ENCODE measurements at places on chromosomes 5 and 9. TPM values are rescaled to one million over a fixed set of nuclear protein-coding genes. Genes with fewer than 3 reads are reported as not detected.

GRCh38 chr9:120443489-120443888 lies 136.5 kb downstream of the CDK5RAP2 start:
- no peak for DNase-seq

DNA sequence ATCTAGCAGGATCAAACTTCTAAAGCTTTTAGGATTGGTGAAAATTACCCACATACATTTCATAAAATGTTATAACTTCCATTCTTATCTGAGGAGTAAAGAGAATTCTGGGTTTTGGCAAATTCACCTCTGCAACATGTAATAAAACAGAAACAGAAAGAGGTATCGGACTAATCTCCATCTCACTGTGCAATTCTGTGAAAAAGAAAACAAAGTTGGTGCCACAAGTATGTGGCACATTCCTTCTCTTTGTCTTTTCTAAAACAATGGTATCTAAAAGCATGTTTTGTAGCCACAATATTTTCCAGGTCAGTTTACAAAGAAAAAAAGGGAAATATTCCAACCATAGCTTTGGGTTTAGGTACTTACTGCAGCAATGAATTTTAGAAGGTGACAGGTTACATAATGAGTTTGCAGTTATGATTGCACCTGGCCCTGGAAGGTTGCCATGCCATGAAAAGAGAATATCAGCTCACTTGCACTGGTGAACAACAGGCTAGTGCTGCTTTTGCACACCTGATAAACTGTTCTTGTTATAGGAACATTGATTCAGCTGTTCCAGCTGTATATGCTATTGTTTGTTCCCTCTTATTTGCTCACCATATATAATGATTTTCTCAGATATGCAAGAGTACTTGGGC lies 491.3 kb upstream of the MEF2C start:
- DNase-seq: no peak

DNA sequence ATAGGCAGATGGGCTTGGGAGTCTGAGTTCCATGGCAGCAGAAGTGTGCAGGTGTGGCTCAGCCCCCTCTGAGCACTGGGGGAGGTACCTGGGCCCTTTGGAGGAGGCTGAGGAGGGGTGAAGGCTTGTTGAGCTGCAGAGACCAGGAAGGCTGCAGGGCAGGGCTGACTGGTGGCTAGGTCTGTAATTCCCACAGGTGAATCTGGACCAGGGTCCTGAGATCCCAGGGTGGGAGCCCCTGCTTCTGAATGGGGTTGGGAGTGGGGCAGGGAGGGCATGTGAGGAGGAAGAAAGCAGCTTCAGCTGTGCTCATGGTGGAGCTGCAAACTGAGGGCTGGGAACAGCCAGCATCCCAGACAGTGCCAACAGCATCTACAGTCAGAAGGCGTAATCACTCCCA lies 111.1 kb downstream of the CACNA1B start:
- no peak for DNase-seq

DNA sequence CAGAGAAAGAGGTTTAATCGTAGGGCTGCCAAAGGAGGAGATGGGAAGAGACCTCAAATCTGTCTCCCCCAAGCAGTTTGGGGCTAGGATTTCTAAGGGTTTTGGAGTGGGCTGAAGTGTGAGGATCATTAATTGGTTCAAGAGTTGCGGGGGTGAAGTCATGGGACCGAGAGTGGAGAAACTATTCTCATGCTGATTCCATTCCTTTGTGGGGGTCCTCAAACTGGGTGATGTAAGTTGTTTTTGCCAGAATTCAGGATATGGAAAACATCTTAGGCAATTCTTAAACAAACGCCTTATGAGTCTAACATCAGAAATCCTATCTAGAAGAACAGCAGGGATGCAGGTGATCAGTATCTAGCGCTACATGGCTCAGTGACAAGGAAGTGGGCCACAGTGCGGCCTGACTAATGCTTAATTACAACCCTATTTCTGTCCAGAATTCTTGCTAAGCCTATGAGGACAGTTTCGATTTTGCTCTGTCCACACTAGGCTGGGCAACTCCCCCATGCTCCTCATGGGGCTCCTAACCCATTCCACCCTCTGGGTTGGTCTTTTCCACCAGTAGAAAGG lies 27.7 kb upstream of the TRIO start:
- DNase-seq: no peak

DNA sequence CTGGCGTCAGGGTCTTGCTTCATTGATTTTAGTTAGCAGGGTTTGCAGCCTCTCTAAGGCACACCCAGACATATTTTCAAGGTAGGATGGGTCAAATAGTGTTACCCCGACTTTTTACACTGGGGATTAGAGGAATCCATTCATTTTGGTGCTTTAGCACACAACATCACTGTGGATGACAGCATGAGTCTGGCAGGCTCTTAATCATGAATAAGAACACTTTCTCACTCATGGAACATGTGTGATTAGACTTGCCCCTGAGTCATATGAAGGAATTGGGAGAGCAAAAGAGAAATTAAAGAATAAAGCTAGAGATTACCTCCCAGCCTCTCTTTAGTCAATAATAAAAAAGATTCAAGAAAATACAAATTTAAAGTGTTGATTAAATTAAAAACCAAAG lies 175.6 kb downstream of the SEMA5A start:
- peak; percentile 74 for DNase-seq

GRCh38 chr9:38682713-38683112 lies 37.2 kb downstream of the FAM240B start:
- peak; percentile 90 for DNase-seq

DNA sequence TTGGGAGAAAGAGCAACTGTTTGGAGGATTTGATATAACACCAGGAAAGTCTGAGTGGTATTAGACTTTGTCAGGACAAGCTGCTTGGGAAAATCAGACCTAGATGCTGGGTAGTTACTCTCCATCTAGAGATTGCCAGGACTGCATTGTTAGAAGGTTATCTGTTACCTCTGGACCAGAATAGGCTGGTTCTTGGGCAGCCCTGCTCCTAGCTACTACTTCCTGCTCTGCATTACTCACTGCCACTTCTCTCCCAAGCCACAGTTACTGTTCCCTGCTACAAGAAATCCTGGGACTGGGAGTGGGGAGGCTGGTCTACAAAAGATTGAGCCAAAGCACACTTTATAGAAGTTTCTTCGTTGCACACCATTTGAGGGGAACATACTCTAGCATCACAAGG lies 95.5 kb upstream of the KCNN2 start:
- no peak for DNase-seq

DNA sequence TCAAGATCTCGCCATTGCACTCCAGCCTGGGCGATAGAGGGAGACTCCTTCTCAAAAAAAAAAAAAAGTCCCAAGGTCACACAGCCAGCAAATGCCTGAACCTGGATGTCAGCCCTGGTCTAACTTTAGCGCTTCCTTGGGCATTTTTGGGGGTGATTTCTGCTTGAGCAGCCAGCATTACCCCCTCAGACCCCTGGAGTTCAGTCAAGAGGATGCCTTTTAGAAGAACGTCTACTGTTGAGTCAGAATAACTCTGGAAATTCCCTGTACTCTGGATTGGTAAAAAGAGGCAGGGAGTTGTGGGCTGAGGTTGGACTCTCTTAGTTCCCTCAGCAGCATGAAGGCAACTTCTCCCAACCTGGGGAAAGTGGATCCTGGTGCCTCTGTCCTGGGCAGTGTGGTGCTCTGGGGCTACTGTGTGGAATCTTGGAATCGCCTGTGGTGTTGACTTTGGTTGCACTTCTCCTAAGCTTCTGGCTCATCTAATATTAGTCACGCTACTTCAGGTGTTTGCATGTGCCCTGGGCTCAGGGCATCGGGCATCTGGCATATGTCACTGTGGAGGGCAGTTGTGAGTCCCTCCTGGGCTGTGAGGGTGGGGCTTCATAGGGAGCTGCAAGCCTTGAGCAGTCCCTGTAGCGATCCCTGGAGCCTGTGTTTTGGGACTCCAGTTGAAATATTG lies 32.2 kb downstream of the STXBP1 start:
- DNase-seq: no peak

DNA sequence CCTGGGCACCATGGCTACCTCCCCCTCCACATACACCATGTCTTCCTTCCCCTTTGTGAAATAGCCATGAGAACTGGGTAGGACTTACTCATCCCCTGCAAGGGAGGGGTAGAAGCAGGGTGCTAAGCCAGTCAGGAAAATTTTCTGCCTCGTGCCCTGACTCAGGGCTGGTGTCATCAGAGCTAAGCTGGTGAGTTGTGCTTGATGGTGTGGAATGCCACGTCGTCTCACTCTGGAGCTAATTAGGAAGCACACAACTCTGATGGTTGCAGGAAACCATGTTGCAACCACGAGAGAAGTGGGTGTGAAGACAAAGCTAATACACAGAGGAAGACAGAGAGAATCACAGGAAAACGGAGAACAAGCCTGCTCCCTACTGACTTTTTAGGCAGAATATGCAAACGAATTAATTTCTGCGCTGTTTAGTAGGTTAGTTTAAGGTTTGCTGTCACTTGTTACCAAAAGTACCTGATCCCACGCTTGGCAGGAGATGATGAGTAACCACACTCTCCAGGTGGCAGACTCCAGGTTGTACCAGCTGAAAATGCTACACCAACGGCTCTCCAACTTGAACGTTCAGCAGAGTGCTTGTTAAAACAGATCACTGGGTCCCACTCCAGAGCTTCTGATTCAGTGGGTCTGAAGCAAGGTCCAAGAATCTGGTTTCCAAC lies 54.5 kb downstream of the STK10 start:
- peak; percentile 90 for DNase-seq

ANKRD31 gene
- polyA plus RNA-seq: 0.01 TPM

GFPT2 gene
- not detected for polyA plus RNA-seq

RNF20 gene
- polyA plus RNA-seq: 9.9 TPM

GNG10 gene
- polyA plus RNA-seq: 49.7 TPM

TEK gene
- not detected for polyA plus RNA-seq

MLANA gene
- polyA plus RNA-seq: not detected

C1QTNF2 gene
- 0.34 TPM for polyA plus RNA-seq

CDH9 gene
- not detected for polyA plus RNA-seq

C5orf58 gene
- not detected for polyA plus RNA-seq
